Suppressor macrophage (primary cell): ENCODE measurements at places on chromosomes 6 and 20.

DNA sequence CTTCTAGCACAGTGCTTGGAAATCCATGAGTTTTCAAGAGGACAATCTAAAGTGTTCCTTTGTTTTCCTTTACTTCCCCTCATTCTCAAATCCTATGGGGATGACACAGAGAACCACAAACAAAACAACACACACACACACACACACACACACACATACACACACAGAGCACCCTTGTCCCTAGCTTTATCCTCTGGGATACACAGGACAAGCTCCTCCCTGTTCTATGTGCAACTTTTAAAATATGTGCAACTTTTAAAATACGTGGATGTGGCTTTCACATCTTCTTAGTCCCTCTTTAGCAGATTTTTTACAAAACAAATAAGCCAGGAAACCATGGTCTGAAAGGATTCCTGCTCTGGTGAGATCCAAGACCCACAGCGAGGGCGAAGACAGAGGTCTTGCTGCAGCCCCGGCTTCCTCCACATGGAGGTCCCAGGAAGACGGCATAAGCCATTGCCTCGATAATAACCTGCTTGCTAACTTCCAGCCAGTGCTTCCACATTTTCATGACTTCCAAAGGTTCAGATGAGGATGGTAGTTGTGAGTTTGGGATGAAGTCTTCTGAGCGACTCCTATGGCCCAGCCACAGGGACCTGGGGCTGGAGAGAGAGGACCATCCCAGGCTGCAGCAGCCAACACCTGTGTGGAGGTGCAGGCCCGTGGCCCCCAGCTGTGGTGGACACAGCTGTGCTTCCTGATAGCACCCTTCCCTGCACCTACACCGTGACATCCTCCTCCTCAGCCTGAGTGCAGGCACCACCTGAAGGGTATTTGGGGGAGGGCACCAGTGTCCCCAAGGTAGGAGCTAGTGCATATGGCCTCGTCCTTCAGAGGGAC lies 62.8 kb upstream of the CD93 start:
- no peak for DNase-seq

DNA sequence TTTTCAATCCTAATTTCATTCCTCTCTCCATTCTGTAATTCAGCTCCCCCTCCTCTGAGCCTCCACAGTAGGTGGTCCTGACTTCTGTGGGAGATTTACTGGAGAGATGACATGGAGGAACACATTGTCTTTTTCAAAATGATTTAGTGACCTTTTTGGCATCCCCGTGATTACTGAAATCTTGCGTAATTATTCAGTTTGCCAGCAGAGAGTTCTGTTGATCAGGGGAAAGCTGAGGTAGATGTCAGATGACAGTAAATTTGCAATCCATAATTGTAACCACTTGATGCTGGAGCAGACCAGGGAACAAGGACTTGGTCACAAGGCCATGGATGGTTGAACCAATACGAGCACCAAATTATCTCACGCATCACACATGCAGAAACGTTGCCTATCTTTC lies 302.2 kb downstream of the TSHZ2 start:
- DNase-seq = no peak

DNA sequence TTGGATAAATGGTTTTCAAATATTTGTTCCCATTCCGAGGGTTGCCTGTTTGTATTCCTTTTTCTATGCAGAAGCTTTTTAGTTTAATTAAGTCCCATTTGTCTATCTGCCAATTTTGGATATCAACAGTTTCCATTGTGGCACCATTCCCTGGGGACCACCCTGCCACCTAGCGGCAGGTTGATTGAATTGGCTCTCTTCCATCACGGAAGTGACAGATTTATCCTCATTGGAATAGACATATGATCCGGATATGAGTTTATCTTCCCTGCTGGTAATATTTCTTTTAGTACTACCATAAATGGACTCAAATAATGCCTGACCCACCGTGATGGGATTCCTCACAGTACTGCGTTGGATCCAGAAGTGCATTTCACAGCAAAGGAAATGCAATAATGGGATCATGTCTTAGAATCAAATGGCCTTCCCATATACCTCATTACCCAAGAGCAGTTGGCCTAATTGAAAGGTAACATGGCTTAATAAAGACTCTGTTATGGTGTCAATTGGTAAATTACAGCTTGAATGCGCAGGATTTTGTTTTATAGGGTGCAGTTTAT lies 327.0 kb downstream of the BMP2 start:
- peak; percentile 78 for DNase-seq

DNA sequence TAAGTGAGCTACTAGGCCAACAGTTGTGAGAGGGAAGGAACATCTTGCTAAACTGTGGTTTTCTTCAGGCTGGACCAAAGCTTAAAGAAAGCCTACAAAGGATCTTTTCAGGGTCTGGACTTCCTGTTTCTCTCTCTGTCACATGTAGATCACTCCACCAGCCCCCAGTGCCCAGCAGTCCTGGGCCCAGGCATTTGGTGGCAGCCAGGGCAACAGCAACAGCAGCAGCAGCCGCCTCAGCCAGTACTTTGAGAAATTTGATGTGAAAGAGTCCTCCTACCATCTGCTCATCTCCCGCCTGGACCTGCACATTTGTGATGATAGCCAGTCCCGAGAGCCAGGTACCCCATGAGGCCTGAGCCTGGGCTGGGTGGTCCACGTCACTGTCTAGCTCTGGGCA lies 44.1 kb downstream of the BLTP3A start:
- DNase-seq = peak; percentile 71
